ENCODE measurements at places on chromosomes 6 and 20.
A peak's percentile ranks its signal among the peaks of the same experiment; 100 is the strongest.

GRCh38 chr20:38812709-38813573 is 7.4 kb downstream of the PPP1R16B start:
- DNase-seq, result no peak

DNA sequence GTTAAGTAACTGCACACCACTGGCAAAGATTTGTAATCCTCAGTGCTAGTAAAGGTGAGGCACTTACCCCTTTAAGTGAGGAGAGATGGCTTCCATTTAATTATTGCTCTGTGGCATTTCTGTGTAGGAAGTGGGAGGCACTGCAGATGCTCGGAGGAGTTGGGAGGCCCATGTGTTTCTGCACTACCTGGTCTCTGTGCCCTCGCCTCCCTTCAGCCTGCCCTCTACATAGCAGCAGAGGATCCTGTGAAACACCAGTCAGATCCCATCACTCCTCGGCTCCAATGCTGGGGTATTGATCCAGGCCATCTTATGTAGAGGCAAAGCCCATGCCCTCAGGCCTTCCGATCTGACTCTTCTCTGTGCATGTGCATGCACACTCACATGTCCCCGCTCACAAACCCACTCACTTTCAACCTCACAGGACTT is 67.0 kb downstream of the SLX4IP start:
- no peak for DNase-seq

GRCh38 chr6:74598462-74599393 is 607.1 kb downstream of the COL12A1 start:
- no peak for DNase-seq

GRCh38 chr6:24719125-24719971 is at the start of gene C6orf62:
Gene C6orf62 (minus strand): TSS chr6:24719154. CDS start chr6:24718668, 486 bp downstream.
- DNase-seq, result peak; percentile 37

DNA sequence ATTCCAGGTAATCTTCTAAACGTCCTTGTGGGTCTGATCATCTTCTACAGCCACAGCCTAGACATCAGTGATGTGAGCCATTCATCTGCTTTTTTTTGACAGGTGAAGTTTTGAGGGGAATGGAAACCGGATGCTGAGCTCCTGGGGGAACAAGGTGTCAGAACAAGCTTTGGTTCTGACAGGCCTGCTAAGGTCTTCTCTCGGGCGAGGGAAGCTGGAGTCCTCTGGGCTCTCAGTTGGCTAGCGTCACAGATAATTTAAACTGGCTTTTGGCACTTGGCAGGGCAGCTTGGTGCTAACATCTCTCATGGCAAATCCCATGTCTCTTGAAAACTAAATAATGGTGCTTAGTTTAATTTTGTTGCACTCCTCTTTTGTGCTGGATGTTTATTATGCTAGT is 8.4 kb upstream of the AIG1 start:
- DNase-seq, result no peak

- DNase-seq, result no peak
Measured at GRCh38 chr20:61912665-61913422, 152.8 kb downstream of the TAF4 start.

GRCh38 chr6:157841211-157841840 is 18.3 kb downstream of the SNX9 start:
- no peak for DNase-seq

DNA sequence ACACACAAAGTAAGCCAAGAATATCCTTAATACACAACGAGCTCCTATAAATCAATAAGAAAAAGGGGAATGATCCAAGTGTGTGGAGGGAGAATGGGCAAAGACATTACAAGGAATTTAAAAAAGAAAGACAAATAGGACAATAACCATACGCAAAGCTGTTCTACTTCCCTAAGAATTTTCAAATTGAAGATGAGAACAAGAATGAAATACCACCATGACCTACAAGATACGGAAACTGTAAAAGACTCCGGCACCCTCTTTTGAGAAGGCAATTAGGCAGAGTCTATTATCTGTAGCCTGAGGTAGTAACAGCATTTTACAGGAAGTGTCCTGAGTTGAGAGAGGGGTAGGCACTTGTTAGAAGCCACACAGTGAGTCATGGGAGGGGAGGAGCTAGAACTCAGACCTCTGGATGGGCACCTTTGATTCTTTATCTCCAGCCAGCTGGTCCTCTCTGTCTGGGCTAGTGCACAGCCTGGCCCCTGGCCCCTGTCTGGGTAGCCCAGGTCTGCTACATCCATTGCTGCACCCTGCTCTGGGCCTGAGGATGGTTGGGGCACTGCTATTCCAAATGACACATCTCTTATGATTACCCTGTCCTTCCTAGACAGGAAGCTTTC is 15.3 kb downstream of the RSPO4 start:
- no peak for DNase-seq

GRCh38 chr6:2714111-2714895 is 36.4 kb downstream of the MYLK4 start:
- peak; percentile 90 for DNase-seq

GRCh38 chr6:94859924-94860323 is 717.4 kb upstream of the MANEA start:
- no peak for DNase-seq

DNA sequence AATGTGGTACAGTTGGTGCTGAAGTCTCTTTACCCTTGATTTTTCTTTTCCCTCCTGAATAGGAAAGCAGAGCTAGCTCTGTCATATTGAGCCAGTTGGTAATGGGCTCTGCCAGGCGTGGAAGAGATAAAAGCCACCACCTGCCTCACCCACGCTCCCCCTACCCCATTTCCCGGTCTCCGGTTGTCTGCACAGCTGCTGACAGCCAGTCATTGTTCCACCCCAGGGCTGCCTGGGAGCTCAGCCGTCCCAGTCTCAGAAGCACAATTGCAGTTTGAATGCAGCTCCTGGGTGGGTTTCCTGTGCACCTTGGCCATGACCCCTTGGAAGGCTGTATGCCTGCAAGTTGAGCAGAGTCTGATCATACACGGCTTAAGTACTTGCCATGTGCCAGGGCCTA is 675.2 kb upstream of the FLRT3 start:
- no peak for DNase-seq

DNA sequence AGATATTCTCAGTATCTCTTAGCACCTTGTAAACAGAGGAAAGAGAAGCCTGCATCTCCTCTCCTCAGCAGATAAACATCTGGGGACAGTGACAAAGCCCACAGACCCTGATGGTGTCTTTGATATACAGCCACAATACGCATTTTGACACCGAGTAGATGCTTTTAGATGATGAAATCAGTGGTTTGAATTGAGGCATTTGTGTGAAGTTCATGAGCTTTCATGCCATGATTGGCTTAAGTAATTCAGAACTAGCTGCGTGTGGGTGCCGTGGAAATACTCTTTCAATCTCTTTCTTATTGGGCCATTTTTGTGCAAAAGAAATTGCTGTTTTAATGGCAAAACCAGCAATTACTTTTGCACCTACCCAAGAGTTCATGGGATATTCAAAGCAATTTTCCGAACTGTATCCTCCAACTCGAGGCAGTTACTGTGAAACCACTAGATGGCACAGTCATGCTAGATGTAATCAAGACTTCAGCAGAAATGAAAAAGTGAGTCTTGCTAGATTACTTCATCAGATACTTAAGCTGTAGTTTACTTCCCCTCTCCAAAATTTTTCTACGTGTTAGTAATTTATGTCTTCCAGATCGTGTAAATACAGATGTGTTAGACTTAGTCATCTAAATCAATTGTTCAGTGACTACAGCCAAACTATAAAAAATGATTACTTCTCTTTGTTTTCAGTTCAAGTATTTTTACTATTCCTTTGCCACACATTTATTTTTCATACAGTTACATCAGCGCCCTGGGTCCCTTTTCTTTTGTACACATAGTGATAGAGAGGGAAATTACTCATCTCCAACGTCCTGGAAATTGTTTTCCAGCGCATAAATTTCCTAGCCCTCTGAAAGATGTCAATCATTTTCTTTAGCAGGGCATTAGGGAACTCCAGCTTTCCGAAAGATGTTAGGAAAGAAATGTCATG is 49.4 kb downstream of the IYD start:
- peak; percentile 87 for DNase-seq

- no peak for DNase-seq
Measured at GRCh38 chr6:131317516-131317915, 182.2 kb downstream of the AKAP7 start.

DNA sequence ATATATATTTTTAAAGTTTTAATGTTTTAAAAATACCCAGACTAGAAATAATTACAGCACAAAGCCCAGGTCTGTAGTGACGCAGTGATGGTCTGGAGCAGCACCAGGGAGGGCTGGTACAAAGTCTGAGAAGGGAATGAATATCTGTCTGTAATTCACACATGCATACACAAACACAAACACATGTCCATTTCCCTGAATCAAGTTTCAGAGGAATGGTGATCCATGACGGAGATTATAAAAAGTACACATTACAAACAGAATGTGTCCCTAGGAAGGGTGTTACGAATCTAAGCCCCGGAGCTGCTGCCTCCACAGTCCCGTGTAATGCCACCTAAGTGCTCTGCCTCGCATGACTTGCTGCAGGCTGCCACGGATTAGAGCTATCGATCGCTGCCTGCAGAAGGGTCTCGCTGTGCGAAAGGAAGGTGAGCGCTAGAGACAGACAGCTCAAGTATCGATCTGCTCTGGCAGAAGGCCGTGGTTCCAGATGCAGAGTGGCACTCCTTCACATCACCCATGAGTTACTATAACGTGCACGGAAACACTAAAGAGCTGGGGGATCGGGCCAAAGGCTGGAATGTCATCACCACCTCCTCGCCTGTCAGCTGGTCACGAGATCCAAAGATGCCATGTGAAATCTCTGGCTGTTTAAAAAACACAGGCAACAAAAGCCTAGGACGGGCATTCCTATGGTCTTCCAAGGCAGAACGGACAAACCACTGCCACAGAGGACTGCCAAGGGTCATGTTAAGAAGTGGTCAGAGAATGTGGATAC is 87.1 kb downstream of the INSM1 start:
- DNase-seq, result no peak

- DNase-seq, result peak; percentile 25
Measured at GRCh38 chr20:48292806-48293205, 507.5 kb upstream of the SULF2 start.
